Naive thymus-derived CD4-positive, alpha-beta T cell (primary cell): ENCODE measurements at places on chromosomes 2 and 18. TPM values are rescaled to one million over a fixed set of nuclear protein-coding genes. Genes with fewer than 3 reads are reported as not detected.

DNA sequence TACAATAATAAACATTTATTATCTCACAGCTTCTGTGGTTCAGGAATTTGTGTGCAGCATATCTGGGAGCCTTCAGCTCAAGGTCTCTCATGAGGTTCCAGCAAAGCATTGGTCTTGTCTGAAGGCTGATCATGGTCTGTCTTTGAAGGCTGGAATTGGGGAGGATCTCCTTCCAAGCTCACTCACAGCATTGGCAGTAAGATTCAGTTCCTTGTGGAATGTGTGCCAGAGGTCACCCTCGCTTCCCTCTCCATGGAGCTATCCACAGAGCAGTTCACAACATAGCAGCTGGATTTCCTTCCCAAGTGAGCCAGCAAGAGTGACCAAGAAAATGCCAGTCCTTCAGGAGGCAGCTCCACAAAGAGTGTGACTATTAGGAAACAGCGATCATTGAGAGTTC lies 202.2 kb upstream of the ST6GAL2 start:
- no peak for DNase-seq

DNA sequence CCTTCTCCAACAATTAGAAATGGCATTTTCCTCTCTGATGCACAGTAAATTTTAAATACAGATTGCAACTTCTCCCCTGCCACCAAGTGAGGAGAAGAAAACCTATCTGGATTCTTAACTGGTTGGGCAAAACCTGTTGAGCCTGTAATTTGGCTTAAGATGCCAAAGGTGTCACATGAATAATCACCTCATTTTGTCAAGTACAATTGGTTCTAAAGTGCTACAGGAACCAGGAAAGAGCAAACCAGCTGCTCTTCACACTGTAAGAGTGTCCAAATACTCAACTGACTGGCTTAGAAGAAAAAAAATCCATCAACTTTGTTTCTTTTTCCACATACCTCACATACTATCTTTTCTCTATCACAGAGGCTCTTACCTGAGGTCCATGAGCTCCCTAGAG lies 35.4 kb downstream of the NPC1 start:
- no peak for DNase-seq

GRCh38 chr2:160332318-160332717 lies 132.2 kb upstream of the ITGB6 start:
- no peak for DNase-seq

DNA sequence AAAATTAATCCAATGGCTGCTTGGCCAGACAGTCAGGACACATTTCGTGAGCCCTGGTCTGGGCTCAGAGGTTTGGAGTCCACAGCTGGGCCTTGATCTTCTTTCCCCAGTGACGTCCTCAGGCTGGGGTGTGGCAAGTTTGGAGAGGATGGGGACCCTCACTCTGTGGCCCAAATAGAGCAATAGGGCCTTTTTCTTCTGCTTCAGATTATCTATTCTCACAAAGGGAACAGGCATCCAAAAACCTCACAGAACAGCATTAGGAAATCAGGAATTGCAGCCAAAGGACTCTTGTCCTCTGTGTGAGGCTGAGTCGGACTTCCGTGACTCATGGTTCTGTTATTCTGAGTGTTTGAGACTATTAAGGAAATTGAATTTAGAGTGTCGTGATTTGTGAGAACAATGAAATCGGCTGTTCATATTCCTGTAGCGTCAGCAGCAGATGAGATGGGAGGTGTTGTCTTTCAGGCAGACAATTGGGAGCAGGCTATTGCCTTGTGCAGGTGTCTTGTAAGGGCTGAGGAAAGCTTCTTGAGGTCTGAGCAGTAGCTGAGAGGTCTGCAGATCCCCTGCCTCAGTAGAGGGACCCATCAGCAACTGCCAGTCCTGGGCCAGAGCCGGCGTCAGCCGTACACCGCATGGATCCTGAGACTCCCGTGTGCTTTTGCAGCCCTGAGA lies 113.8 kb downstream of the SH3RF3 start:
- no peak for DNase-seq

- no peak for DNase-seq
Measured at GRCh38 chr2:203631068-203631757, 75.2 kb upstream of the CD28 start.

GRCh38 chr2:74772046-74772445 lies 61.9 kb upstream of the HK2 start:
- DNase-seq: no peak

DNA sequence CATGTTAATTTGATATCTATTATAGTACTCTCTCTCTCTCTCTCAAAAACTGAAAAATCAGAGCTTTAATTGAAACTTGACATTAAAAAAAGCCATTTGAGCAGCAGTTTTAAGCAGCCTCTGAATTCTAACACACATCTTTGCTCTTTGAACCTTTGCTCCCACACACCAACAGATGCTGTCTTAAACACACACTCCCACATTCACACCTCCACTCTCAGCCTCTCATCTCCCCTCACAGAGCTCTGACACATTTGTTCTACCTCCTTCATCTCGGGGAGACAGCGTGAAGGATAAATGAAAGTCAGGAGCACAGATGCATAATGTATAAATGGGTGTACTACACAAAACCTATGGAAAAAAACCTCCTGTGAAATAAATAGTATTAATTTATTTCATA lies 95.2 kb downstream of the NAB1 start:
- no peak for DNase-seq

The GALNT13 gene
- total RNA-seq: not detected

- DNase-seq: no peak
Measured at GRCh38 chr2:9229470-9229820, 22.8 kb downstream of the ASAP2 start.

The ARHGAP15 gene
- total RNA-seq: 218 TPM

- no peak for DNase-seq
Measured at GRCh38 chr18:59035591-59035990, 104.1 kb upstream of the SEC11C start.

The ARHGAP28 gene
- not detected for total RNA-seq

- no peak for DNase-seq
Measured at GRCh38 chr2:53505826-53506225, 261.8 kb upstream of the CHAC2 start.

GRCh38 chr2:55151733-55152433 lies 80.2 kb downstream of the CLHC1 start:
- no peak for DNase-seq

- no peak for DNase-seq
Measured at GRCh38 chr2:116733699-116734098, 1080.8 kb upstream of the DDX18 start.

GRCh38 chr2:149732001-149732685 lies 144.6 kb upstream of the MMADHC start:
- no peak for DNase-seq

- DNase-seq: peak; percentile 7
Measured at GRCh38 chr2:167293172-167293781, 405.0 kb downstream of the XIRP2 start.

GRCh38 chr2:19073522-19073921 lies 284.9 kb downstream of the OSR1 start:
- DNase-seq: no peak

The KLHL41 gene
- 0.41 TPM in 1 of 2 replicates, not detected in the other for total RNA-seq

DNA sequence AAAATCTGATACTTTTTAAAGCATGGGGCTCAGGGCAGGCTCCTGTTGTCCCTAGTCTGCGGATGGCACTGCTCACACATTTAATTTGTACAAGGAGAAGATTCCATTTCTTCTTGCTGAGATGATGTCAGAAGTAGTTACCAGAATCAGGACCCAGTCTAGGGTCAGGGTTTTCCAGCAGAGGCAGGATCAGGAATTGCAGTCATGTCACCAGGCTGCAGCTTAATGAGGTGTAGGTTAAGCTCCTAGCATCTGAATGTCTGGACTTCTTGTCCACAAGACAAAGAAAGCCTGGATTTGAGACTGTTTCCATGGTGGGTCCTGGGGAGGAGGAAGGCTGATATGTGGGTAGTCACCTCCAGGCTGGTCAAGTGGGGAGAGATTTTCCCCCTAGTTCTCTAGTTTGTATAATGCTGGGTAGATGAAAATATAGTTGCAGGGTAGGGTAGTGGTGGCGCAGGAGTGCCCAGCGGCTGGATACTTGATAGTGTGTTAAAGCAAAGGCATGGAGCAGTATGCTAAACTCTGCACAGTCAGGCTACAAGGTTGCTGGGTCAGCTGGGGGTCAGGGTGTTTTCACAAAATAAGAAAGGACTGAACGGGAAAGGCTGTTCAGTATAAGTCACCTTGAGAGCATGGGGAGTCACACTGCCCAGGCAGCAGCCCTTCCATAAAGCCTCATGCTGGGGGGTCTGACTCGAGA lies 148.4 kb downstream of the PRKCE start:
- DNase-seq: no peak

DNA sequence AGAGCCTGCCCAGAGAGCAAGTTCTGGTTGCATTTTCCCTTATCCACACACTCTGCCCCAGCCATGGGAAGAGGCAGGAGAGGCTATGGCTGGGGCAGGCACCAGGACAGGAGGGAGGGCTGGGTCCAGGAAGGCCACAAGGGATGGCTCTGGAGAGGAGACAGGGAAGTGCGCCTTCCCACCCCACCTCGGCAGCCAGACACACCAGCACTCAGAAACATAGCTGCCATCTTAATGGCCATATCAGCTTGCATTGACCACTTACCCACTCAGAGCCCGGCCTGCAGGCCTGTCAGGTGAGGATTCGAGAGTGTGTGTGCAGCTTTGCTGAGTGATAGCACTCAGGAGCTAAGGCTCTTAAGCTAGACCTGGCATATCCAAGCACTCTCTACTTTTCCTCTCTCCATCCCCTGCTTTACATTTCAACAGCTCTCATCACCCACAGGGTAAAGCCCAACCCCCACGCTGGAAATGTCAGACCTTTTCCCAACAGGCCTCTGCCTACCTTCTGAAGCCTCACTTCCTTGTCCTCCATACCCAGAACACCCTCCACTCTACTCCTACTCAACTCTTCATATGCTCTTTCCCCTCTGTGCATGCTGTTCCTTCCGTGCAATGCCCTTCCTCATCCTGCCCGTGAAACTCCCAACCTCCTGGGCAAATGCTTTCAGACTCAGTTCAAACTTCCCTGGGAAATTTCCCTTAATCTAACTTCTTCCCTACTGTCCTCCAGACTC lies 147.9 kb downstream of the TNS1 start:
- DNase-seq: no peak

GRCh38 chr2:200463452-200463851 lies 46.4 kb downstream of the KCTD18 start:
- DNase-seq: no peak

GRCh38 chr2:218701806-218702205 lies 8.8 kb upstream of the TTLL4 start:
- no peak for DNase-seq

- DNase-seq: no peak
Measured at GRCh38 chr2:150392614-150393013, 94.9 kb downstream of the RND3 start.

DNA sequence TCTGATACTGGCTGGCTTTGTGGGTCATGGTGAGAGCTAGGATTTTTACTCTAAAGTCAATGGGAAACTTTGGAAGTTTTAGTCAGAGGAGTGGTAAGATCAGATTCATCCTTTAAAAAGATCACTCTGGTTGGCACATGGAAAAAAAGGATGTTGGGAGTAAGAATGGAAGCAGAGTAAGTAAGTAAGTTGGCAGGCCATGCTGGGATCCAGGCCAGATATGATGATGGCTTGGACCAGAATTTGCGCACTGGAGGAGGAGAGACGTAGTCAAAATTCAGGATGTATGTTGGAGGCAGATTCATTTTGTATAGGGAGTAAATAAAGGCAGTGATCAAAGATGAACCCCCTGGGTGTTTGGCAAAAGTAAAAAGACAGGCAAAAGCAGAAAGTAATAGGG lies 283.3 kb upstream of the THSD7B start:
- no peak for DNase-seq

- no peak for DNase-seq
Measured at GRCh38 chr2:9228088-9228751, 21.6 kb downstream of the ASAP2 start.

- DNase-seq: no peak
Measured at GRCh38 chr18:4878480-4878879, 318.6 kb downstream of the AKAIN1 start.
